ENCODE measurements at places on chromosomes 6 and 20.

- DNase-seq = no peak
Observed at GRCh38 chr6:1378065-1379016, 11.0 kb upstream of the FOXF2 start.

GRCh38 chr20:42260184-42260583 is 642.0 kb upstream of the CHD6 start:
- DNase-seq = no peak

DNA sequence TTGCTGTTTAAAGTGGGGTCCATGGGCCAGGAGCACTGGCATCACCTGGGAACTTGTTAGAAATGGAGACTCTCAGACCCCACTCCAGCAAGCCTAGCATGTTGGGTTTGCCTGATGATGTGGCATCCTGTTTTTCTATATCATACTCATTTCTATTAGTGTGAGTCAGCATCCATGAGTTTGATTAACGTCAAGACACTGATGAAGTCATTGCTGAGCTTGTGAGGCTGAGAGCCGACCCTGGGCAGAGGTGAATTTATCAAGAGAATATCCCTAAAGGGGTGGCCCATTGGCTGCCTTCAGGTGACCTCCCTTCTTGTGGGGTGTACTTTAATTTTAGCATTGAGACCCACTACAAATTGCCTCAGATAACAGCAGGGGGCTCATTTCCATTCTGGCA is 43.4 kb upstream of the RNF144B start:
- DNase-seq = no peak

- DNase-seq = no peak
Observed at GRCh38 chr20:17848249-17849048, 120.1 kb downstream of the SNX5 start.

DNA sequence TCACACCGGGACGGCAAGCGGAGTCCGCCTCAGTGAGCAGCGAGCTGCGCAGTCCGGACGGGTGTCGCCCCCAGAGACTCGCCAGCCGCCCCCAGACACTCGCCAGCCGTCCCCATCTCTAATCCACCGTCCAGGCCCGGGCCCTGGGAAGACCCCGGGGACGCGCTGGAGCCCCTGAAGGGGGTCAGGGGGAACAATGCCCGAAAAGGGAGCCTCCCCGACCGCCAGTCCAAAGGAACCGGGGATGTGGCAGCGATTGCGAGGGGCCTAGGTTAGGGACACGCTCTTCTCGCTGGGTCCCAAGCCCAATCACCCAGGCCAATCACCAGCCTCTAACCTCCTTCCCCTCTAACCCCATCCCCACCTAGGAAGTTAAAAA is 33.1 kb downstream of the TFAP2A start:
- DNase-seq = no peak

GRCh38 chr6:127538750-127539264 is 19.7 kb upstream of the MTCL3 start:
- no peak for DNase-seq

- DNase-seq = no peak
Observed at GRCh38 chr6:165580136-165580535, 82.9 kb downstream of the PDE10A start.

All from GM12891 (cell line).